ENCODE measurements at places on chromosomes 1 and 21.
A peak's percentile ranks its signal among the peaks of the same experiment; 100 is the strongest.

GRCh38 chr1:16077406-16078245, 4.2 kb upstream of the FAM131C start:
- no peak for DNase-seq

DNA sequence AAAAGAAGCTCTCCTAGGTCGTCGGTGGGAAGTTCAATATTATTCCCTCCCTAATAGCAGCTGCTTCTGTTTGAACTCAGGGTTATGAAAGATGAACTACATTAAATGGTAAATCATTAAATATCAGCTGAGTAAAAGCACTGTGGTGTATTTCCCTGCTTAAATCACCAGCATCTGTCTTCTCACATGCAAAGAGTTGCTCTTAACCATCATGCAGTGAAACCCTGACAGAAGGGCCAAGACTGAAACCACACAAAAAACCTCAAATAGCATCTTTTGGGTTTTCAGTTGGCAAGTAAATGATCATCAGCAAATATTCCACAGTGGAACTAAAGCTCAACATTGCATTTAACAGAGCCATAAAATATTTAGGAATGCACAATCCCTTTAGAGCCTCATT, 380.0 kb upstream of the ADGRL2 start:
- DNase-seq, result no peak

DNA sequence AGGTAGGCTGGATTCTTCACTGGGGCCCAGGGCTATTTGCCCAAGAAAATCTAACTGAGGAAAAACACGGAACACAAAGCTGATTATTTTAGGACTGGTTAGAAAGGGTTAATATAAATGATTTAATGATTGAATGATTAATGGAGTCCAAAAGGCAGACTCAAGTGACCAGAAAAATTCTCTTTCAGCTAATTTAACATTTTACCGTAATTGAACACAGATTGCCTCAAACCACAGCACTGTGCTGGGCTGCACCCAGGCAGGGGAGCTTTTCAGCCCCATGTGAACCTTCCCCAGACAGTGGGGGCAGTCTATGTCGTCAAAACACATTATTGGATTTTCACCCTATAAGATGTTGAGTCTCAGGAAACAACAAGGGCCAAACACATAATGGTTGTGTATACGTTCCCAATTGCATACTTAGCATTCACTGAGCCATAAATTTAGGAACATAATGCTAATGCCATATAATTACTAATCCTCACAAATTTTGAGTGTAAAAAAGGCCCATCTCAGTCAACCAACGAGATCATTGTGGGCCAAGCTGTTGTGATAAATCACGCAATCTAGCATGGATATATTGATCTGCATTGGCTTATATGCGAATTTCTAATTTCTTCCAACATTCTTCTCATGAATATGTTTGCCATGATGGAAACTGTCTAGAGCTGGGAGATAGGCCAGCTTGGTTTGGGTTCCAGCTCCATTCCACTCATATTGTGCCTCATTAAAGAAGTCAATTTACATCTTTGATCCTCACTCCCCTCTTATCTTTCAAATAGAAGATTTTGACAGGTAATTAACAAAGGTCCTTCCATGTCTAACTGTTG, 27.7 kb downstream of the DSCAM start:
- no peak for DNase-seq

DNA sequence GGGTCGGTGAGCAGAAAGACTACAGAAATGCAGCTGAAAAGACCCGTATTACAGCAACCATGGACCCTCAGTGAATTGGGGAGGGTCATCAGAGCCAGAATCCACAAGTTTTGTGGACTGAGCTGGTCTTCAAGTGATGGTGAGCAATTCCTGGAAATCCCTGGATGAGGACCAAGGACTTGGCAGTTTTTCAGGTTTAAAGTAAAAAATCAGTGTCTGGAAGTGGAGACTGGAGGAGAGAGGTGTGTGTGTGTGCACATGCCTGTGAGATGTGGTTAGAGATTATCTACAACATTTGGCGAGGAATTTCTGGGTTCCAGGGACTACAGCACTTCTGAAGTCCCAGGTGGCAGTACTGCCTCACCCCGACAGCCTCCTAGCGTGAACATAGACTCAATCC, 56.4 kb downstream of the KIRREL1 start:
- no peak for DNase-seq

GRCh38 chr1:51581238-51581637, 35.7 kb upstream of the OSBPL9 start:
- DNase-seq, result no peak

DNA sequence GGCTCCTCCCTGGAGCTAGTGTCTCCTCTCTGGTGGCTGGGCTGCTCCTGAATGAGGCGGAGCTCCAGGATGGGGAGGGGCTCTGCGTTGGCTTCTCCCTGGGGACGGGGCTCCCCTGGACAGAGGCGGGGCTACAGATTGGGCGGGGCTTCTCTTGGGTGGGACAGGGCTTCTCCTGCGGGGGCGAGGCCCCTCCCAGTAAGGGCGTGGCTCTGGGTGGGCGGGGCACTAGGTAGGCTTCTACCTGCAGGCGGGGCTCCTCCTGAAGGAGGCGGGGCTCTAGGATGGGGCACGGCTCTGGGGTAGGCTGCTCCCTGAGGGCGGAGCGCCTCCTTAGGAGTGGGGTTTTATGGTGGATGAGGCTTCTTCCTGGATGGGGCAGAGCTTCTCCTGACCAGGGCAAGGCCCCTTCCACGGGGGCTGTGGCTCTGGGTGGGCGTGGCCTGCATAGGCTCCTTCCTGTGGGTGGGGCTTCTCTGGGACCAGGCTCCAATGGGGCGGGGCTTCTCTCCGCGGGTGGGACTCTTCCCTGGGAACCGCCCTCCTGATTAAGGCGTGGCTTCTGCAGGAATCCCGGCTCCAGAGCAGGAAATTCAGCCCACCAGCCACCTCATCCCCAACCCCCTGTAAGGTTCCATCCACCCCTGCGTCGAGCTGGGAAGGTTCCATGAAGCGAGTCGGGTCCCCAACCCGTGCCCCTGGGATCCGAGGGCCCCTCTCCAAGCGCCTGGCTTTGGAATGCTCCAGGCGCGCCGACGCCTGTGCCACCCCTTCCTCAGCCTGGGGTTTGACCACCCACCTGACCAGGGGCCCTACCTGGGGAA, 22.7 kb upstream of the ARF1 start:
- DNase-seq, result peak; percentile 85

- DNase-seq, result peak; percentile 45
These were observed 9.1 kb upstream of the EFHD2 start for GRCh38 chr1:15400627-15401026.

GRCh38 chr1:36486439-36487335, 4.0 kb upstream of the CSF3R start:
- DNase-seq, result peak; percentile 100

GRCh38 chr1:195899762-195900352, 708.4 kb downstream of the KCNT2 start:
- DNase-seq, result no peak

GRCh38 chr1:54256522-54257345, 56.8 kb downstream of the MRPL37 start:
- DNase-seq, result no peak

- no peak for DNase-seq
These were observed 1.2 kb downstream of the CAMSAP2 start for GRCh38 chr1:200739702-200740570.

GRCh38 chr1:1925437-1926345, 6.6 kb upstream of the TMEM52 start:
- DNase-seq, result no peak

DNA sequence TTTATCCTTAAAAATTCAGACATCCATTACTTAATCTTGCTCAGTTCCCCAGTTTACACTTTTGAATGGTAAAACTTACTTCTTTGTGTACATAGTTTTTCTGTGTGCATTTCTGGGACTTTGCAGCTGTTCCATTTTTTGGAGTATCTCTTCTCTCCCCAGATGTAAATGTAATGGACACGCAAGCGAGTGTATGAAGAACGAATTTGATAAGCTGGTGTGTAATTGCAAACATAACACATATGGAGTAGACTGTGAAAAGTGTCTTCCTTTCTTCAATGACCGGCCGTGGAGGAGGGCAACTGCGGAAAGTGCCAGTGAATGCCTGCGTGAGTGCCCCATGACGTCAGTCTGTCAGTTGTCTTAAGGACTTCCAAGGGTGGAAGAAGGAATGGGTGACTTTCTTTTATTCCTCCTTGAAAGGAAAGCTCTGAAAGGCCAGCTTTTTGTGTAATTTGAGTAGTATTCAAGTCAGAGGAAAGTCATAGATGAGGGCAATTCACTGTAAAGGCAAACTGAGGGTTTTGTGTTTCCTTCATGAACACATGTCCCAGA, 75.7 kb upstream of the LAMC2 start:
- DNase-seq, result no peak

DNA sequence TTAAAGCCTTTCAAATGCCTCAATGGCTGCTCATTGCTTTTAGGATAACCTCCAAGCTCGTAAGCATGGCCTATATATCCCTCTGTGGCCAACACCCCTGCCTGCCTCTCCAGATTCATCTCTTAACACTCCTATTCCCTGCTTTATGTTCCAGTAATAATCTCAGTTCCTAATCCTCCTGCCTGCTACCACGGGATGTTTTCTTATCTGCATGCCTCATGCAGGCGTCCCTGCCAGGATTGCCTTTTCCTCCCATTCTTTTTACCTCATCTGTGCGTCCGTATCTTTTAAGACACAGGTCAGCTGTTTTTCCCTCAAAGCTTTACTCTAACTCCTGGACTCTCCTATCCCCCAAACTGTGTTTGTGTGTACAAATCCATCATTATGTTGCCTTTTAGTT, 36.1 kb downstream of the ZBTB40 start:
- DNase-seq, result no peak

GRCh38 chr21:33041981-33042380, 16.2 kb downstream of the OLIG2 start:
- DNase-seq, result no peak

- peak; percentile 82 for DNase-seq
These were observed at the start of gene KDF1 for GRCh38 chr1:26959722-26960624. KDF1 (minus strand) TSS chr1:26960468; CDS start chr1:26952380, 8,088 bp downstream.

Measured in NCI-H2029 (cell line).